ENCODE measurements at places on chromosomes 4 and X.

DNA sequence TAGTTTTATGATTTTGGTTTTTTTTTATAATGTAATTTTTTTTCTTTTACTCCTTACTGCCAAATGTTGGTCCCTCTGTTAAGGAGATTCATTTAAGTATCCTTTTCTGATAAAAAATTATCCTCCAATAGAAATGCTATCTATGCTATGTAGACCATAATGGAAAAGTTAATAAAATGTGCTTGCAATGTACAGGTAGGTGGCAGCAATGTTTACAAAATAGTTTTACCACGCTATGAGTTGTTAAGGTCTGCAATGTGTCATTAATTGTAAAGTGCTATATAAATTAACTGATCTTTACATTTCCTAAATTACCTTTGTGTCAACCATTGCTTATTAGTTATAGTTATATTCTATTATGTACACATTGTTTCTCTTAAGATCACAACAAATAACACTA, 3.8 kb upstream of the CENPC start:
- H3K27ac ChIP-seq, result no peak overlapping the region
- H3K27me3 ChIP-seq, result no peaks in the 10 kb centered on the region

DNA sequence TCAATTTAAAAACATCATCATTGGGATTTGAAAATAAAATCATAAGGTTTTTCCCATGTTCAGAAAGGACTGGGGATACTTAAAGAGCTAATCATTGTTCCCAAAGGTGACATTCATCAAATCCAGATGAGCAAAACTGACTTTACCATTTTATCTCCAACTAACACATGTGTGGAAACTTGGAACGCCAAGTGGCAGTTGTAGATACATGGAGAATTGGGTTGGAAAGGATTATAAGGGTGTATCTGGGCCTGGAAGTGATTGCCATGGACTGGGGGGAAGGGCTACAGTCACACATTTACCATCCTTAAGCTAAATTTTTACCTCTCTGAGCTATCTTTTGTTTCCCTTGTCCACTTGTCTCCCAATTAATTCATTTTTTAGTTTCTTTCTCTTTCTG, 203.4 kb downstream of the SLC39A8 start:
- peaks cover 15% of the 10 kb centered on the region for H3K4me1 ChIP-seq
- H3K36me3 ChIP-seq, result no peaks in the 10 kb centered on the region
- no peak overlapping the region for H3K27ac ChIP-seq
- H3K27me3 ChIP-seq, result no peaks in the 10 kb centered on the region
- no peak overlapping the region for H3K4me3 ChIP-seq

- no peak overlapping the region for H3K27ac ChIP-seq
- H3K27me3 ChIP-seq, result no peaks in the 10 kb centered on the region
- no peaks in the 10 kb centered on the region for H3K36me3 ChIP-seq
- H3K4me3 ChIP-seq, result no peak overlapping the region
Observed at GRCh38 chr4:169200361-169201030, 70.3 kb downstream of the SH3RF1 start.

DNA sequence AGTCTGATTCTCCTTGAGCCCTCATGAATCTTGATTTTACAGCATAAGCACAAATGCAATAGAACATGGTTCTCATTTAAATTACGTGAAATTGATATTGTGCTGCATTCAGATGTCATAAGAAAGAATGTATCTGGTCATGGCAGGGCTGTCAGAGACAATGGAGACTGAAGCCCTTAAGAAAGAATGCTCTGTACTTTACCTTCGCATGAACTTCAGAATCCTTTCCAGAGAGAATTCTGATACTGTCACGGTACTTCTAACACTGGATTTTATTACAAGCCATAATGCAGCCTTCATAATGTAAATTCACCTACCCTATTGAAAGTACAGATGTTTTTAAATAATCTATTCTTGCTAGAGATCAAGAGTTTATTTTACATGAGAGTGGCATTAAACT, 677.9 kb upstream of the ADGRL3 start:
- DNase-seq, result no peak
- H3K4me1 ChIP-seq, result no peaks in the 10 kb centered on the region
- H3K27me3 ChIP-seq, result no peaks in the 10 kb centered on the region
- no peak overlapping the region for H3K4me3 ChIP-seq

DNA sequence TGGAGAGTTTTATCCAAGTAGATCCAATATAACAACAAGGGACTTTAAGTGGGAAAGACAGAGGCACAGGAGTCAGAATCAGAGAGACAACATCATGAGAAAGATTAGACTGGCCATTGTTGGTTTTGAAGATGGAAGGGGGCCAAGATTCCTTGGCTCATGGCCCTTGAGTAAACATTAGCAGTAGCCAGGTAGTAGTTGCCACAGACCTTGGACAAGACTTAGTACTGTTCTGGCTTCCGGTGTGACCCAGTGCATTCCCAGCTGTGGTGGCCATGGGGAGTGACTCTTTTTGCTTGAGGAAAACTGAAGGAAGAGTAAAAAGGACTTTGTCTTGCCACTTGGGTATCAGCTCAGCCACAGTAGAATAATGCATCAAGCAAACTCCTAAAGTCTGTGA, 462.2 kb upstream of the CPXCR1 start:
- no peak for DNase-seq
- H3K4me3 ChIP-seq, result no peak overlapping the region
- H3K27me3 ChIP-seq, result no peaks in the 10 kb centered on the region
- H3K27ac ChIP-seq, result no peak overlapping the region
- H3K36me3 ChIP-seq, result no peaks in the 10 kb centered on the region
- no peaks in the 10 kb centered on the region for H3K4me1 ChIP-seq

GRCh38 chr4:38692421-38692820, 28.4 kb downstream of the KLF3 start:
- no peaks in the 10 kb centered on the region for H3K27me3 ChIP-seq
- peak overlapping the region; percentile 36 for H3K27ac ChIP-seq
- H3K4me1 ChIP-seq, result peaks cover 10% of the 10 kb centered on the region
- DNase-seq, result no peak

DNA sequence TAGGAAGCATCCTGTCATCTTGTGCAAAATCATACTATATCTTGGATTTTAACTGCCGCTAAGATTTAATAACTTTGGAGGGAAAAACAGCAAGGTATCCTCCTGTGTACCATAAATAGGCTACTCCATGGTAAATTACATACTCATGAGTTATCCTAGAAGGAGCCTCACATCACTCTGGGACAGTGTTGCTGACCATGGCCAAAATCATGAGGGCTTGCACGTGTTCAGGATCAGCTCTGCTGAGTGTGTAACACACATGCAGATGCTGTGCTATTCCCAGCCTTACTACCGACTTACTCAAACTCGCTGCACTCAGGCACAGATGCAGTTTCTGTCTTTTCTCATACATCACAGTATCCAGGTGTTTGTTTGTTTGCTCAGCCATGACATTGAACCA, 56.6 kb downstream of the DKK2 start:
- H3K36me3 ChIP-seq, result no peaks in the 10 kb centered on the region
- H3K27me3 ChIP-seq, result no peaks in the 10 kb centered on the region
- no peaks in the 10 kb centered on the region for H3K4me1 ChIP-seq
- no peak overlapping the region for H3K27ac ChIP-seq
- DNase-seq, result no peak

GRCh38 chrX:119758731-119759247, 401 bp downstream of the SOWAHD start:
- H3K27me3 ChIP-seq, result peaks cover 9% of the 10 kb centered on the region
- no peak for DNase-seq
- peaks cover 3% of the 10 kb centered on the region for H3K4me1 ChIP-seq
- peak overlapping the region; percentile 46 for H3K4me3 ChIP-seq

GRCh38 chr4:114012749-114013148, 33.3 kb upstream of the ARSJ start:
- peaks cover 12% of the 10 kb centered on the region for H3K4me1 ChIP-seq
- H3K27me3 ChIP-seq, result no peaks in the 10 kb centered on the region
- H3K4me3 ChIP-seq, result no peak overlapping the region
- no peak overlapping the region for H3K27ac ChIP-seq

DNA sequence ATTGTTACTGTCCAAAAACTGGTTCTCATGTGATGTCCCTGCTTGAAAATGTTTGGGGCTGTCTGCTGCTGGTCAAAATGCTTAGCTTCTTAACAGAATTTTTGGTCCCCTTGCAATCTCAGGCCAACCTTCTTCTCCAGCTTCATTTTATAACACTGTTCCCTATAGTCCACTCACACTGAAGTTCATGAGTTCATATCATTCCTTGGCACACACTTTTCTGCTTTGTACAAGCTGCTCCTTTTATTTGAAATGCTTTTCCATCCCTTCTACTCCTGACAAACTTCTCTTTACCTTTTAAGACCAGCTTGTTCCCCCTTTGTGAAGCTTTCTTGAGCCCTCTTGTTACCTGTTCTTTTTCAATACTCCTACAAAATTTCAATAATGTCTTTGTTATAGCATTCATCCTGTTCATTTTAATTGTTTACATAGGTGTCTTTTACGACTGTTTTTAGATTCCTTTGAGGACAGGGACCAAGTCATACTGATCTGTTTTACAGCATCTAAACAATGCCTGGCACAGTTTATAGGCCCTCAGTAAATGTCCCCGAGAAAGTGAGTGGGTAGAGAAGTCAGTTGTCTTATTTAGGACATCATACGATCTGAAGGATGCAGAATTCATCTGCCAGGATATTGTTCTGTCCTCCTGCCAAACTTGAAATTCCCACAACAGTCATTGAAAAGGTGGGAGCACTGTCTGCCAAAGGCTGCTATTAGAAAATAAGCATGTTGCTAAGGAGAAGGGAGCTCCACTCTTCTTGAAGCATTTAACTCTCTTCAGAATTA, 134.4 kb upstream of the BMPR1B start:
- DNase-seq, result no peak
- H3K4me3 ChIP-seq, result no peak overlapping the region
- H3K27ac ChIP-seq, result no peak overlapping the region
- H3K36me3 ChIP-seq, result no peaks in the 10 kb centered on the region
- H3K4me1 ChIP-seq, result peaks cover 4% of the 10 kb centered on the region
- H3K27me3 ChIP-seq, result no peaks in the 10 kb centered on the region

DNA sequence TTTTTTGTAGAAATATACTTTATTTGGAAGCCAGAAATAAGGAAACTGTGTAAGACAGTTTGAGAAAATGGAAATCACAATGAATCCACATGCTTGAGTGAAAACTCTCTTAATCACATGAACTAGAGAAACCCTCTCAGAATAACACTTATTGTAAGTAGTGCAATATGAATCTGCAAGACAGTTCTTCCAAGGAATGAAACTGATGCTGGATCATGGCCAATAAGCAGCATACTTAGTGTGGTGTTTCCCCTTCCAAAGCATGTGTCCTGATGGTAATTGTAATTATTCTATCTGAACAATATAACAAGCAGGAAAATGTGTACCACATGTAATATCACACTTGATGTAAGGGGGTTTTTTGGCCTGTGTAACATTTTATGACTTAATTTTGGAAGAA, 1870.5 kb upstream of the TENM3 start:
- H3K27me3 ChIP-seq, result no peaks in the 10 kb centered on the region
- no peaks in the 10 kb centered on the region for H3K4me1 ChIP-seq
- no peak overlapping the region for H3K4me3 ChIP-seq
- no peak for DNase-seq

- no peak for DNase-seq
- H3K4me1 ChIP-seq, result no peaks in the 10 kb centered on the region
- no peak overlapping the region for H3K27ac ChIP-seq
Observed at GRCh38 chrX:6568031-6568430, 33.1 kb upstream of the VCX3A start.

- no peak for DNase-seq
- peak overlapping the region; percentile 59 for H3K27ac ChIP-seq
- H3K27me3 ChIP-seq, result no peaks in the 10 kb centered on the region
- no peak overlapping the region for H3K4me3 ChIP-seq
Observed at GRCh38 chr4:87057835-87058355, 123.1 kb downstream of the AFF1 start.

DNA sequence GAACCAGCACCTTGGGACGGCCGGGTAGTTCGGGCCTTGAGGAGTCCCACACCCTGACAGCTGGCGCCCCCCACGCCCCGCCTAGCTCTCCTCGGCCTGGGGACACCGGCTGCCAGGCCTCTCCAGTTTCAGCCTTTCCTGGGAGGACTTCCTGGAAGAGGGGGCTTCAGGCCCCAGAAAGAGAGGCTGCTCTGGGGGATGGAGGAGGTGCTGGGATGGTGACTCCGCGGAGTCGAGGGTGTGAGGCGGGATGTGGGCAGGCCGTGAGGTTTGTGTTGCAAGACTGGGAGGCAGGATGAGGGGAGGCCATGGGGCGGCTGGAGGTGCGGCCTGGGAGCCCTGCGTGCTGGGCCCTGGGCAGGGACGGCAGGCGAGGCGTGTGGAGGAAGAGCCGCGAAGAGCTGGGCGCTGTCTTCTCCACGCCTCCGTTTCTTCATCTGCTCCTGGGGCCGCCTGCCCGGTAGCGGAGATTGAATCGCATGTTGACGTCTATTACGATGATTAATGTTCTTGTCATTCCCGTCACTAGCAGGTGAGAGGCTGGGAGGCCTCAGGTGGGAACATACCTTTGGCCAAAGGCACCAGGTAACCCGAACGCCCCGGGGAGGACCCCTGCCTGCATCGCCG, 918 bp upstream of the FGFRL1 start:
- no peaks in the 10 kb centered on the region for H3K36me3 ChIP-seq
- peak overlapping the region; percentile 52 for H3K4me3 ChIP-seq
- peak overlapping the region; percentile 87 for H3K27ac ChIP-seq
- peaks cover 6% of the 10 kb centered on the region for H3K27me3 ChIP-seq
- H3K4me1 ChIP-seq, result peaks cover 42% of the 10 kb centered on the region

- no peaks in the 10 kb centered on the region for H3K27me3 ChIP-seq
- no peak overlapping the region for H3K27ac ChIP-seq
- no peaks in the 10 kb centered on the region for H3K4me1 ChIP-seq
- H3K36me3 ChIP-seq, result no peaks in the 10 kb centered on the region
- H3K4me3 ChIP-seq, result no peak overlapping the region
Observed at GRCh38 chr4:1452431-1453051, 46.3 kb upstream of the NKX1-1 start.

DNA sequence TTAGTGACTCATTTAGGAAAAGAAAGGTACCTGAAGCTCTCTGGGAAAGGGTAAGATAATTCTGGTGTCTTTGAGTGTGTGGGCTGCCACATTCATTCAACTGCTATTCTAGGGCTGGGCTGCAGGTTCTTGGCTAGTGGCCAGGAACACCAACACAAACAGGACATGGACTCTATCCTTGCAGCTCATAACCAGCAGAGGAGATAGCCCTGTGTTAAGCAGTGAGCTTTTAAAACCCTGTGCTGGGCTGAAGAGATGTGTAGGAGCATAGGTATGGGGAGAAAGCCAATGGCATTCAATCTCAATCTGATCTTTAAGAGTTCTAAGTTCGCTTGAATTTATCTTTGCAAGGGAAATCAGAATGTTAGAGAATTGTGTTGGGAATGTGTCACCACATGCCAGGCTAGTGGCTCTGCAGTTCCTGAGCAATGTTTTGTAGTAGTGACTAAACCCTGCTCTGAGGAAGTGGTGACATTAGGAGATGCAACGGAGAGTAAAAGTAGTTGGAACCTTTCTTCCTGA, 39.2 kb downstream of the SGMS2 start:
- H3K27ac ChIP-seq, result no peak overlapping the region
- H3K4me1 ChIP-seq, result peaks cover 8% of the 10 kb centered on the region
- DNase-seq, result no peak
- no peaks in the 10 kb centered on the region for H3K36me3 ChIP-seq
- no peaks in the 10 kb centered on the region for H3K27me3 ChIP-seq

DNA sequence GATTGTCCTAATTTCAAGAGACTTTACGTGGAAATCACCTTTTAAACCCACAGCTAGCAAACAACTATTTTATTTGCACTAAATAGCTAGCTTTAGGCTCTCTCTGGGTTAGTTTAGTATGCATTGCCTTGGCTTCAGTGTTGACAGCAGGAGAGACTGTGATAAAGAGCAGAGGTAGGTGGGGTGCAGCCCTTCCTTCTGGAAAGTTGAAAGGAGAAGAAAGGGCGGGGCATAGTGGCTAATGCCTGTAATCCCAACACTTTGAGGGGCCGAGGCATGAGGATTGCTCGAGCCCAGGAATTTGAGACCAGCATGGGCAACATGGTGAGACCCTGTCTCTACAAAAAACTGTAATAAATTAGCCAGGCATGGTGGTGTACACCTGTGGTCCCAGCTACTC, 29.0 kb upstream of the TMEM154 start:
- H3K4me1 ChIP-seq, result peaks cover 14% of the 10 kb centered on the region
- no peak overlapping the region for H3K4me3 ChIP-seq
- no peaks in the 10 kb centered on the region for H3K36me3 ChIP-seq

Measured in esophagus squamous epithelium (tissue), 5 donors.